ENCODE measurements at places on chromosomes 13 and 19. TPM values are rescaled to one million over a fixed set of nuclear protein-coding genes. Genes with fewer than 3 reads are reported as not detected.

GRCh38 chr19:52896431-52897137 is 851 bp downstream of the ZNF320 start:
- DNase-seq, result no peak

GRCh38 chr13:99916366-99917103 is 55.0 kb downstream of the ZIC5 start:
- peak; percentile 78 for DNase-seq

DNA sequence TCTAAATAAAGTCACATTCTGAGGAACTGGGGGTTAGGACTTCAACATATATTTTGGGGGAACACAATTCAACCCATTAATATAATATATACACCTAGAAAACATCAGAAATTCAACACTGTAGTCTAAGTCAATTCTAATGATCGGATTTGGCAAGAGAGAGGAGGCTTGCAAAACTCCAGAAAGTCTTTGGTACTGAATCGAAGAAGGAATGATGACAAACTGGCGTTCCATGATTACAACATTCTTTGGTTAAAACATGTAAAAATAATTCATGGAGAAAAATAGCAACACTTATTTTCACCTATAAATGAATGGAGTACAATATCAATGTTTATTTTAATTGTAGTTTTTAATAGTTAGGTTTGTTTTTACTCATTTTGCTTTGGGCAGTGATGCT is 62.4 kb downstream of the MBNL2 start:
- no peak for DNase-seq

- no peak for DNase-seq
These were observed 27.6 kb upstream of the MATK start for GRCh38 chr19:3813473-3814392.

- DNase-seq, result no peak
These were observed 22.1 kb downstream of the STARD13 start for GRCh38 chr13:33263484-33263883.

DNA sequence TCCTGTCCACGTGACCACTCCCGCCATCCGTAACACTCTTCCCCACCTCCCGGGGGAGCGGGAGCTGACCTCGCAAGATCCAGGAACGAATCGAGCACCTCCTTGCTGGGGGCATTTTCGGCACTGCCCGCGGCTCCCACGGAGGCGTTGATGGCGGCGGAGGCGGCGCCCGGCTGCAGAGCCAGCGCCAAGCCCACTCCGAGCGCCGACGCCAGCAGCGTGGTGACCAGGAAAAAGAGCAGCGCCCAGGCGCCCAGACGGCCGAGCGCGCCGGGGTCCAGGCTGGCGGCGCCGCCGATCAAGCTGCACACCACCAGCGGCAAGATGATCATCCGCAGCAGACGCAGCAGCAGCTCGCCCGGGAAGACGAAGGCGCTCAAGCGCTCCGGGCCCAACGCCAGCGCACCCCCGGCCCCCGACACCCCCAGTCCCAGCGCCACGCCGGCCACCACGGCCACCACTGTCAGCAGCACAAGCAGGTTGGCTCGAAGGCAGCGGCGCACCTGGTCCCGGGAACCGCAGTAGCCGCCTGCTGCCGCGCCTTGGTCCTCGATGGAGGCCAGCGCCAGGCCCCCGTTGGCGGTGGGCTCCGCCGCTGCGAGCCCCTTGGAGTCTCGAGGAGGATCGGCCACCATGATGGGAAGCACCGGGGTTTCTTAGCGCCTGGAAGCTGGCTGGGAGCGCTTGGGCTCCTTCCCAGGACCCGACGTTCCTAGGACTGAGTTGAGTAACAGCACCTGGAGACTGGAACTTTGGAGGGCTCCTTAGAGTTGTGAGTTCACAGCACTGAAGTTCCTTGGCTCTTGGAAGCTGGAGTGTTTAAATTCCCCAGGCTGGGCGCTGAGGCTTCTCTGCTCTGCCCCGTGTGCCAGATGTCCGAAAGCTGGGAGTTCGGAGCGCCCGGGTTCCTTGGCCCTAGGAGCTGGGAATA is 798 bp downstream of the SLC1A5 start:
- DNase-seq, result no peak

DNA sequence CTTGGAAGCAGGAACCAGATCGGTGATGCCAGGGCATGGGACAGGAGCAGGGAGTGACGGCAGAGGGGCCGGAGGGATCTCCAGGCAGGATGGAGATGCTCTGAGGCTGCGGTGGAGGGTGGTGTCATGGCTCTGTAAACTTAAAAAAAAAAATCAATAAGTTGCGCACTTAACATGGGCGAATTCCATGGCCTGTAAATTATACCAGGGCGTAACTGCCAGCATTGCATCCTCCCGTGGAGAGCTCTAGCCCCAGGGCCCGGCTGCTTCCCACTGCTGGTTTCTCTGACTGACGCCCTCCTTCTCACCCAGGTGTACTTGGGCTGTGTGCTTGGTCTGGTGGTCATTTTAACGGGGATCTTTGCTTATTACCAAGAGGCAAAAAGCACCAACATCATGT is 8.7 kb downstream of the ATP12A start:
- no peak for DNase-seq

GRCh38 chr13:29563941-29564340 is 31.5 kb downstream of the SLC7A1 start:
- no peak for DNase-seq

- DNase-seq, result no peak
These were observed 47.3 kb upstream of the C13orf42 start for GRCh38 chr13:51158365-51158764.

GRCh38 chr19:45848922-45849321 is 14.0 kb downstream of the SYMPK start:
- no peak for DNase-seq

- no peak for DNase-seq
These were observed 8.6 kb downstream of the GTF2F1 start for GRCh38 chr19:6384381-6384780.

DNA sequence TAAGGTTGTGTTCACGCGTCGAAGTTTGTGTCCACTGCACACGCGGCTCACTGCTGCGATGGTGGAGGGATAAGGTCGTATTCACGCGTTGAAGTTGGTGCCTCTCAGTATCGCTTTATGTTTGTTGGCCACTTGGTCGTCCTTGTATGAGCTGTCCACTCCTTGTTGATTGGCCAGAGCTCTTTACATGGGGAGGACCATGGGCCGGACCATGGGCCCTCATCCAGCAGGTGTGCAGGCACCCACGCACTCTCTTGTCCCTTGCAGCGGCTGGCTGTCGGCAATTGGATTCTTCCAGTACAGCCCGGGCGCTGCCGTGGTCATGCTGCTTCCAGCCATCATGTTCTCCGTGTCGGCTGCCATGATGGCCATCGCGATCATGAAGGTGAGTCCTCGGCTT is 17.6 kb downstream of the ADAT3 start:
- no peak for DNase-seq

GRCh38 chr13:75812751-75813181 is 176.6 kb downstream of the LMO7 start:
- DNase-seq, result no peak

C1QTNF9B gene
- total RNA-seq, result 0.41 TPM

BICRA gene
- 4.1 TPM for total RNA-seq

MEDAG gene
- total RNA-seq, result 0.82 TPM

ICAM5 gene
- total RNA-seq, result 6.1 TPM
